NAMALWA (cell line): ENCODE measurements at places on chromosomes 4 and X.

DNA sequence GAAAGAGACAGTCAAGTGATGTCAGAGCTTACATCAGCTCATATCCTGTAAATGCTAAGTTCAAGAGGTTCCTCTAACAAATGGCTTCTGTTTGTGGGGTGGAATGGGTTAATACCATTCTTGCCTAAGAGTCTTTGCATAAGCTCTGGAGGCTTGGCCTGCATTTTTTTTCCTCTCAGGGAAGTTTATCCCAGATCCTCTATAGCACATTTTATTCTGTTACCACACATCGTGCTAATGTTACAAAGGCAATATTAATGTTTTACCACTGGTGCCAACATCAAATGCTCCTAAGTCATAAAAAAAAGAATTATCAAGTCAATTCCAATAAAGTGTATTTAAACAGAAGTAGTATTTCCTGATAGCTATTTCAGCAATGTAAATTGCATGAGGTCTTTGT is 2.9 kb upstream of the ADH6 start:
- DNase-seq: no peak

GRCh38 chr4:56066493-56066892 is 117.7 kb downstream of the CEP135 start:
- no peak for DNase-seq

DNA sequence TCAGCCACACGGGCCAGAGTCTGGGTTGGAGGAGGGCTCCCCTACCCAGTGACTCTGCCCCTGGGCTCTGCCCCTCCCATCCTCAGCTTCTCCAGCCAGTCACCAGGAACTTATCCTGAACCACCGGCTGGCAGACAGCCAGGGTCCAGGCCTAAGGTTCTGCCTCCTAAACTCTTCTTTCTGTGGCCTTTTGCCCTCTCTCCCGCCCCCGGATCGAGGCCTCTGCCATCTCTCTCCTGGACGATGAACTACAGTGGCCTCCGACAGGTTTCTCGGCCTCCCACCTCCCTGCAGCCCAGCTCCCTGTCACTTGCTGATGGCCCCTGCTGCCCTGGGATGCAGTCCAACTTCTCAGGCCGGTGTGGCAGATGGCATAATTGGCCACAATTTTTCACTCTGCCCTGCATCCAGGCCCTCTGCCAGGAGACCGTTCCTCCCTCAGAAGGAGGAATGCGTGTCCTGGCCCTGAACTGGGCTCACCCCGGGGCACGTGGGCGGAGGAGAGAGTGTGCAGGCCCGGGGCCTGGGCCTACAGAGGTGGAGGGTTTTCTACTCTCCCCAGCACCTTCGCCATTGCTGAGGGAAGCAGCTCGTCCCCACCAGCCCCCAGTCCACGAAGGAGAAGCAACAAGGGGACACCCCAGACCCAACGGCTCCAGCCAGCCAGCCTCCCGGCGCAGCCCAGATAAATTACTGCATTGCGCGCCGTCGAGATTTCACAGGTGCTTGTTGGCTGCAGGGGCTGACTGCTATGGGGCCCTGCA is 81.9 kb upstream of the LRPAP1 start:
- no peak for DNase-seq

GRCh38 chr4:94897023-94897422 is 139.3 kb downstream of the BMPR1B start:
- DNase-seq: no peak

DNA sequence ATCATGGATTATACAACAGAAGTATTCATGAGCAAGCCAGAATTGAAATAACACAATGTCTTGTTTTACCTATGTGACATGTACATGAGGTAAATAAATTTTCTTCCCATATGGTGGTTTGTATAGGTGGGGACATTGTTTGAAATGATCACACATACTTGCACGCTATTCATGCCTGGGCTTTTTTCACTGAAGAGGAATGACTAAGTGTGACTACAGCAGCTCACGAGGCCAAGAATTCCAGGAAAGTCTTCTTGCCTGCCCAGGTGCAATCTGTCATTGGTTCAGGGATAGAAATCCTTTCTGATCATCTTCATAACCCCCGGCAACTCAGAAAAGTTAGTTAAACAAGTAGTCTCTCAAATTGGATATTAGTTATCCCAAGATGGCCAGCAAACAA is 36.3 kb upstream of the AREG start:
- no peak for DNase-seq

GRCh38 chrX:14673764-14674163 is 144.4 kb downstream of the GLRA2 start:
- peak; percentile 68 for DNase-seq

- DNase-seq: no peak
These were observed 143.6 kb downstream of the APBB2 start for GRCh38 chr4:41070516-41071281.

DNA sequence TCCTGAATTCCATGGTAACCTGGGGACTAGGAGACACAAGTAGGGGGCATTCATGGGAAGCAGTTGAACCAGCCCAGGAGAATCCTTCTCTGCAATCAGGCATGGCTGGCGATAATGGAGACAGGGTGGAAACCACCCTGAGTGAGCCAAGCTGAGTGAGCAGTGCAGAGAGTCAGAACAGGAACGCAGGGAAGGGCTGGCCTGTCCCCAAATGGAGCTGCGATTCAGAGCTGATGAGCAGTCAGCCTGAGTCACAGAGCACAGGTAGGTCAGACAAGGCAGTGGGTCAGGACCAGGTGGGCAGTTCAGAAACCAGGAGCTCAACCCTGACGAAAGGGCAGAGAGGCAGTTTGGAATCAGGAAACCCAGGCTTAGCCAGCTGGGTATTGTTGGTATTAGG is 129.0 kb downstream of the BTC start:
- no peak for DNase-seq

DNA sequence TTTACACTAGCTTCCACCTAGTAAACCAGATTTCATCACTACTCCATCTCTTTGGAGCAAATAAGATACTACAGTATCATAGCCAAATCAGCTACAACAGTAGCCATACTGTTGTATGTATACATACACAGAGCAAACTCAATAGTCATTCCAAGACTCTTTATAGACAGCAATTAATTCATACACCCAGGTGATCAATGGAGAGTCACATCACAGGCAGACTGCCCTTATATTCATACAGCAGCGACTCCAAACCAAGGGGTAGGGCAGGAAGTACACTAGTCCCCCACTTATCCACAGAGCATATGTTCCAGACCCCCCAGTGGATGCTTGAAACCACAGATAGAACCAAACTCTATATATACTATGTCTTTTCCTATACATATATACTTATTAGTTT is 76.6 kb downstream of the FBXW7 start:
- no peak for DNase-seq

DNA sequence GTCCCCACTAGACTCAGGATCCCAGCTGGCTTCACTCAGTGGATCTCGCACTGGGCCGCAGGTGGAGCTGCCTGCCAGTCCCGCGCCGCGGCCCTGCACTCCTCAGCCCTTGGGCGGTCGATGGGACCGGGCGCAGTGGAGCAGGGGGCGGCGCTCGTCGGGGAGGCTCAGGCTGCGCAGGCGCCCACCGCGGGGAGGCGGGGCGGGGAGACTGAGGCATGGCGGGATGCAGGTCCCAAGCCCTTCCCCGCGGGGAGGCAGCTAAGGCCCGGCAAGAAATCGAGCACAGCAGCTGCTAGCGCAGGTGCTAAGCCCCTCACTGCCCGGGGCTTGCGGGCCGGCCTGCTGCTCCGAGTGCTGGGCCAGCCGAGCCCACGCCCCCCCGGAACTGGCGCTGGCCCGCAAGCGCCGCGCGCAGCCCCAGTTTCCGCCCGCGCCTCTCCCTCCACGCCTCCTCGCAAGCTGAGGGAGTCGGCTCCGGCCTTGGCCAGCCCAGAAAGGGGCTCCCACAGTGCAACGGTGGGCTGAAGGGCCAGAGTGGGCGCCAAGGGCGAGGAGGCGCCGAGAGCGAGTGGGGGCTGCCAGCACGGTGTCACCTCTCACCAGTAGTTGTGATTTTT is 1038.0 kb downstream of the PCDH19 start:
- DNase-seq: no peak

GRCh38 chr4:95360256-95360903 is 188.4 kb downstream of the UNC5C start:
- DNase-seq: no peak

- no peak for DNase-seq
These were observed 2.2 kb downstream of the IDUA start for GRCh38 chr4:988726-989721.

GRCh38 chr4:14650127-14650526 is 352.2 kb upstream of the CPEB2 start:
- no peak for DNase-seq

DNA sequence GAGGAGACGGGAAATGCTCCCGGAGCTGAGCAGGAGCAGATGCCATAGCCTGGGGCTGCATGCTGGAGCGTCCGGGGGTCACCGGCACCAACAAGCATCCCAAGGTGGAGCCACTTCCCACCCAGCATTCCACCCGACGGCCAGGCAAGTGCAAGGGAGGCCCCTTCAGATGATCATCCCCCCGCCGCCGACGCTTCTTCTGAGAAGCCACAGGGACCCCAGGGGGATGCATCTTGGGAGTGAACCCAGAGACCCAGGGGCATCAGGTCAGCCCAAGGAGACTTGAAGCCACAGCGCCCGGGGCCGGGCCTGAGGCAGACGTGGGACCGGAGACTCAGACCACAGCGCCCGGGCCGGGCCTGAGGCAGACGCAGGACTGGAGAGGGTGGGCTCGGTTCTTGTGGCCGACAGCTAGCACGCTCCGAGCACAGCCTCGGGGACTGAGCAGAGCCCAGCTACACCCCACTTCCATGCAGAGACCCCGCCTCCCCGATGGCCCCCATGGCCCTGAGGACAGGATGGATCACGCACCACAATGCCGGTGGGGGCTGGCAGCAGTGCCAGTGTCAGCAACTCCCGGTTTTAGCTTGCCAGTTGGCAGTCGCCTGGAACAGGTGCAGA is 33.0 kb upstream of the CPLX1 start:
- no peak for DNase-seq

- DNase-seq: no peak
These were observed 113.3 kb upstream of the SHISA3 start for GRCh38 chr4:42284030-42284429.

DNA sequence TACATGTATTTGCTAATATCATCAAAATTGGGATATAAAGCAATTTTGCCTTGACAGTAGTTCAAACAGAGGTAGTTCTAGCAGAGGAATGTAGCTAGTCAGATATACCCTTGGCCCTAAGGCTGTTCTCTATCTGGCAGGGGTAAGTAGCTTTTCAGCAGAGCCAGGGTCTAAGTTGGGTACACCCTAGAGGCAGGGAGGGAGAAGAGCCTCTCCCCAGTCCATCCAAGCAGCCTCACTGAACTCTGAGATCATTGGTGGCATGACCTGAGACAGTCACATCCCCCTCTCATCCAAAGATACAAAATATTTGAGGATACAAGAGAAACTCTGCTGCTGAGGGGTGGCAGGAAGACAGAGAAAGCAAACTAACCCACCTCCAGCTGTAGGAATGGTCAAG is 343.7 kb downstream of the DHX15 start:
- peak; percentile 3 for DNase-seq

- DNase-seq: no peak
These were observed 10.5 kb upstream of the THOC2 start for GRCh38 chrX:123743312-123743711.

DNA sequence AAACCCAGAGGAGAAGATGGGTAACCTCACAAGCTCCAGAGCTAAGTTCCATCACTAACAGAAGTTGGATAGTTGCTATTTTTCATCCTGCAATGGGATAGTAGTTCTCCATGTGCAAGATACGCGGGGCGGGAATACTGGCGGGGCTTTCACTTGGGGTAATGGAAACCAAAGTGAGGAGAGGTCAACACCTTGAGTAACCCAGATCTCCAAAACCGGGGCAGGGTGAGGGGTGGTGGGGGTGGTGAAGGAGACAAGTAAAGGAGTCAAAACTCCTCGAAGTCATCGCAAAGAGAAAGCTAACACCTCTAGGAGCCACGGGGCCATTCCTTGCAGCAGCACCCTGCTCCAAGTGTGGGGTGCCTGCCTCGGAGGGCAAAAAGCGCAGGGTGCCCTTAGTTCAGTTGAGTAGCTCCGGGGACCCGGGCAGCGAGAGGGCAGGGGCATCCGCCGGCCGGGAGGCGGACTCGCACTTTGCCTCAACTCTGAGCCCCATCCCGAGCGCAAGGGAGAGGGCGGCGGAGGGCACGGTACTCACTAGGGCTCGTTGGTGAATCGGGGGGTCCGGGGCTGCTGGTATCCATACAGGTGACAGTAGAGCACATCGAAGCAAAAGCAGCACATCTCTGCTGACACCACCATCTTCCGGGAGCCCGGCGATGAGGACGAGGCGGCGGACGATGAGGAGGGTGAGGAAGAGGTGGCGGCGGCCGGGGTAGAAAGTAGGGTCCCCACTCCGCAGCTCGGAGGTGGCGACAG is 645 bp downstream of the AMMECR1 start:
- peak; percentile 36 for DNase-seq

- DNase-seq: no peak
These were observed 73.5 kb downstream of the IRF2 start for GRCh38 chr4:184400891-184401290.

GRCh38 chrX:131734621-131735020 is 190.7 kb downstream of the OR13H1 start:
- DNase-seq: no peak

DNA sequence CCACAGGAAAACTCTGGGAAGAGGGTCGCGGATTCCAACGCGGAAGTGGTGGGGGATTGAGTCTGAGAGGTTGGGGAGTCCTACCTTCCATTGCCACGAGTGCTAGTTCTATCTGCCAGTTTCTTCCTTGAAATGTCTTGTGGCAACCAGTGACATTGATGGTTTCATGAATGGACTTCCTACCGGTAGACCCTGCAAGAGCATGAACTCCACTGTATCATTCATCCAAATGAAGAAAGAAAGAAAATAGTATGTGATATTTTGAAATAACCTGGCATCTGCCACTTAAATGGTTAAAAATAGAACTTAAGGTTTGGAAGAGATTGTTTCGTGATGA is 1.1 kb upstream of the SLC10A7 start:
- DNase-seq: peak; percentile 75

- no peak for DNase-seq
These were observed 33.9 kb downstream of the VSIG4 start for GRCh38 chrX:66005830-66006449.

DNA sequence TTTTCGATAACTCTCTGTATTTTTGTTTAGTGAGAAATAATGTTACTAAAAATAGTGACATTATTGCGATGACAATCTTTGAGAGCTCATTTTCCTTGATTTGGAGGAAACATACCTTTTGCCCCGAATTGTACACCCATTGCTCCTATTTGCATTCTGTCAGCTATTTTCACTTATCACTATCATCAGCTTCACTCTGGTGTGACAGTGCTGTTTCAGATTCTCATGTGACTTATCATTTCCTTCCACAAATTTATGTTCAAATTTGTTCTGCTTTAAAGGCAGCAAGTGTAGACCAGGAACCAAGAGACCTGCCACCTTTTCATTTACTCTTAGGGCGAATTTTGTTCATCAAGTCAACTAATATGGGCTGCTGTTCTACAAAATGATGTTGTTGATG is 179.4 kb downstream of the RBM46 start:
- no peak for DNase-seq

DNA sequence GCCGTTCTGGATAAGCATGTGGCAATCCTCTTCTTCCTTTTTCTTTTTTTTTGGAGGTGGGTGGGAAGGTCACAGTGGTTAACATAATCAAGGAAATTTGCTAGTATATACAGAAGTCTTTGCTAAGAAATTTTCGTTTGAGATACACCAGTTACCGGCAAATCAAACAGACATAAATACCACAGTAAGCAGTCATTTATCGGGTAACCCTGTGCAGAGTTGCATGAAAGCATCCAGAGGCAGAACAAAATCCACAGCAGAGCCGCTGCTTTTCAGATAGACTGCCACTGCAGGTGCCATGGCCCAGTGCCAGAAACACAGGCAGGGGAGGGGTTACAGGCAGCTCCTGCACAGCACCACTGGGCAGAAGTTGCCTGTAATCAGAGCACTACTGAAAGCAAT is 179.1 kb upstream of the MAB21L2 start:
- DNase-seq: peak; percentile 96
